Sciatic nerve (tissue), 2 donors: ENCODE measurements at places on chromosomes 6 and 20. TPM values are rescaled to one million over a fixed set of nuclear protein-coding genes. Genes with fewer than 3 reads are reported as not detected.

SLC12A5 gene
- 3.9 TPM for total RNA-seq

DNA sequence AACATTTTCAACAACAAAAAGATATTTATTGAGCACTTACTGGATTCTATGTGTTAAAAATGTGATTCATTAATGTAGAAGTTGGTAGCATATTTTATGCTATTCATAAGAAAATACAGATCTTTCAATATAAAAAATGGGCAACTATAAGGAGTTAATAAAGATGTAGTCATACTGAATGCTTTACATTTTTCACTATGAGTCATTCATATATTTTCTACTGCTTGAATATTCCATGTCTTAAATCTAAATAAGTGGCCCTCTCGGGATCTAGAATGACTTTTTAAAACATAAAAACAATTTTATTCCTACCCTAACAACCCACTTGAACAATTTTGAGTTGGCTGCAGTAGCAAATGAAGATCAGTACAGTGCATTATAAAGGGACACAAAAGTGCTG lies 362.1 kb downstream of the PHF3 start:
- DNase-seq = no peak

DNA sequence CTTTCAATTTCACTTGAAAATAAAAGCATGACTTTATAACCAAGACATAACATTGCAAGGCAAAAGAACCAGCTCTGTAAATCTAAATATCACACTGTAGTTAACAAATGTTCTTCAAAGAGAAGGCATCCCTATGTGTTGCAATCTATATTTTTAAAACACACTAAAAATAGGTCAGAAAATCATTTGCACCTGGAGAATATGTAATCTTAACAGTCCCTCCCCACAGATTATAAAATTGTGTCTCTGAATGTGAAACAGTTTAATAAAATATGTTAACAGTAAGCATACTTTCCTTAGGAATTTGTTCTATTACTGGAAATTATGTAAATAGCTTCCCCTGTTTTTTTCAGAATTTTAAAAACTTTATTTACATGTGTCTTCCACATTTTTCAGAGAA lies 351.9 kb downstream of the COL12A1 start:
- no peak for DNase-seq

- DNase-seq = no peak
These were observed 65.4 kb downstream of the OR2J2 start for GRCh38 chr6:29236060-29236459.

- DNase-seq = peak; percentile 58
These were observed 1.1 kb upstream of the SAMD5 start for GRCh38 chr6:147507162-147508041.

SRSF12 gene
- 2.0 TPM for total RNA-seq

GRCh38 chr6:133114973-133115372 lies 126.2 kb upstream of the EYA4 start:
- DNase-seq = no peak

- no peak for DNase-seq
These were observed 1144.5 kb downstream of the HACE1 start for GRCh38 chr6:103715269-103715668.

DNA sequence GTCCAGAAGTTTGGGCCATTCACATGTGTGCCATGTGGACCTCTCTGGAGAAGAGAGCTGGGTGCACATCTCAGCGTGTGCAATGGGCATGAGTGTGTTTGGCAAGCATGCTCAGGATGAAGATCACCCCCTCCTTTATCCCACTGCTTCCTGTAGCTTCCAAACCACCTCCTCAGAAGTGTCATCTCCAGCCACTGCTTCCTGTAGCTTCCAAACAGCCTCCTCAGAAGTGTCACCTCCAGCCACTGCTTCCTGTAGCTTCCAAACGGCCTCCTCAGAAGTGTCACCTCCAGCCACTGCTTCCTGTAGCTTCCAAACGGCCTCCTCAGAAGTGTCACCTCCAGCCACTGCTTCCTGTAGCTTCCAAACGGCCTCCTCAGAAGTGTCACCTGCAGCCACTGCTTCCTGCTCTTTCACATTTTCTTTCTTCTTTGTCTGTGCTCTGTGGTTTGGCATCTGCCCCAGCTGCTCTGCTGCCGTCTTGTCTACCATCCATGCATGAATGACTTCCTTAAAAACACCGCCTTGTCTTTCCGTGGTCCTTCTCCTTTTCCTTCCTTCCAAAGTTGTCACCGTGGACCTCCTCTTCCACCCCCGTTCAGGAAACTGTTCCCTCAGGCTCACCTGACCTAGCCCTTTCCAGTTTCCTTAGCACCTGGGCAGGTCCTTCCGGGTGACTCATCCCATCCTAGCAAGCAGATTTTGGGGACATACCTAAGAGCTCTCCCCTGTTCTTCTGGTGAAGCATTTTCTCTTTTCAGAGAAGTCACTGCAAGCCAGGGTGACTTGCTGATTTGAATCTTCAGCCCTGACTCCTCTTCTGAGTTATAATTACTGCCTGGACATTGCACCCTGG lies 43.5 kb upstream of the TIAM2 start:
- no peak for DNase-seq

- no peak for DNase-seq
These were observed 4.5 kb upstream of the RAMACL start for GRCh38 chr6:166591026-166591425.

DNA sequence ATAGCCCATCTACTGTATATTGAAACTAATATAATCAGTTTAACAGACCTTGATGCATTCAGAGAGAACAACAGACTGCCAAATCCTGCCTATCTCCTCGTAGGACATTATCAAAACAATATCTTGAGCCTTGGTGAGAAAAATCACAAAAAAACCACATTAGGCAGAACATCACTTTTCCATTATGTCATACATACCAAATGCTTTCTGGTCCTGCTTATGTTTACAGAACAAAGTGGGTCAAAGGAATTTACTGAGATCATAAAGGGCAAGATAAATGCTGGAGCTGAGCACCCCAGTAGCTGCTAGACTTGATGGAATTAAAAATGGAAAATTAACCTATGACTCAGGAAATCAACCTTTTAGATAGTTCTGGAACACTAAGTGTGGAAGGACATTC lies 195.3 kb upstream of the KCNK16 start:
- DNase-seq = no peak

- DNase-seq = no peak
These were observed 86.4 kb downstream of the LY86 start for GRCh38 chr6:6674872-6675271.

SLPI gene
- 95.5 TPM for total RNA-seq

DNA sequence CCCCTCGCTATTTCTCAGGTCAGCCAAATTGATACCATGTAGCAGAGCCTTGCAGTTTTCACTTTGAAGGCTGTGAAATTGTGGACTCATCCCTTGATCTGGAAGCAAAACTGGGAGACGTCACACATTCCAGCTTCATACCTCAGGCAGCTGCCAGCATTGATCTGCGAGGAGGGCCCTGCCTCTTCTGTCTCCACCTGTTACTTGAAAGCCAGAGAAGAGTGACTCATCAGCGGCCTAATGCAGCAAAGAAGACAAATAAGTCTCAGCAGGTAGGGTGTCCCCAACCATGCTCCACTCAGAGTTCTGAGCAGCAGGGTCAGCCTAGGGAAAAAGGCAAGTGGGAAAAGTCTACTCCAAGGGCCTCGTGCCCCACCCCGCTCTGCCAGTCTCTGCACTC lies 69.4 kb upstream of the BMP2 start:
- DNase-seq = no peak

SDC4 gene
- total RNA-seq = 77.7 TPM

DNA sequence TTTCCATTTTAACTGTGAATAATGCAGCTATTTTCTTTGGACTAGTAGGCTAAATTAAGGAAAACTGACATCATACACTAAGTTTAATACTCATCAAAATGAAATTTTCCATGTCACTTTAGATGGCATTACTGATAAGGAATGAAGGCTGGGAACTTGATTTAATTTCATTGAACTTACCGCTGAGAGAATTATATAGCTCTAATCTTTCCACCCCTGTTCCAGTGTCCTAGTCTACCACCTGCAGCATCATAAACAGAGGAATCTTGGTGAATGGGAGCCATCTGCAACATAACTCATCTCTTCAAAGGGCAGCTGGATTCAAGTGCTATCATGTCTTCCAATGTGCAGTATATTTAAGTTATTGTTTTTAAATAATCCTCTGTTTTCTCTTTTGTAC lies 1395.2 kb downstream of the EPHA7 start:
- DNase-seq = no peak

DNA sequence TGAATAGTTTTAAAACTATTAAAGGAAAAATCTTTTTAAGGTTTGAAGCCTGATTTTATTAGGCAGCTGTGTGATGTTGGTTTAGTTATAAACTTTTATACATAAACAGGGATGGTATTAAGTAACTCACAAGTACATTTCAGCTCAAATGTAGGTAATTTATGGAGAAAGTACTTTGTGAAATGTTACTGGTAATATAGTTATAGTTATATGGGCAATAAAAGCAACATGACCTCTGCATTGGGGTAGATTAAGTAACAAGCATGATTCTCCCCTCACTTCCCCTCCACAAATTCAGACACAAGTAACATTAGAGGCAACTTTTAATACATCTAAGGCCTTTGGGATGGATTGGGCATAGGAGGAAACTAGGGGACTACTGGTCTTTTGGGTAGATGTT lies 154.3 kb upstream of the ID4 start:
- DNase-seq = no peak

GRCh38 chr6:140779341-140779740 lies 1353.4 kb upstream of the GJE1 start:
- DNase-seq = no peak

THEMIS gene
- total RNA-seq = 1.3 TPM

DNA sequence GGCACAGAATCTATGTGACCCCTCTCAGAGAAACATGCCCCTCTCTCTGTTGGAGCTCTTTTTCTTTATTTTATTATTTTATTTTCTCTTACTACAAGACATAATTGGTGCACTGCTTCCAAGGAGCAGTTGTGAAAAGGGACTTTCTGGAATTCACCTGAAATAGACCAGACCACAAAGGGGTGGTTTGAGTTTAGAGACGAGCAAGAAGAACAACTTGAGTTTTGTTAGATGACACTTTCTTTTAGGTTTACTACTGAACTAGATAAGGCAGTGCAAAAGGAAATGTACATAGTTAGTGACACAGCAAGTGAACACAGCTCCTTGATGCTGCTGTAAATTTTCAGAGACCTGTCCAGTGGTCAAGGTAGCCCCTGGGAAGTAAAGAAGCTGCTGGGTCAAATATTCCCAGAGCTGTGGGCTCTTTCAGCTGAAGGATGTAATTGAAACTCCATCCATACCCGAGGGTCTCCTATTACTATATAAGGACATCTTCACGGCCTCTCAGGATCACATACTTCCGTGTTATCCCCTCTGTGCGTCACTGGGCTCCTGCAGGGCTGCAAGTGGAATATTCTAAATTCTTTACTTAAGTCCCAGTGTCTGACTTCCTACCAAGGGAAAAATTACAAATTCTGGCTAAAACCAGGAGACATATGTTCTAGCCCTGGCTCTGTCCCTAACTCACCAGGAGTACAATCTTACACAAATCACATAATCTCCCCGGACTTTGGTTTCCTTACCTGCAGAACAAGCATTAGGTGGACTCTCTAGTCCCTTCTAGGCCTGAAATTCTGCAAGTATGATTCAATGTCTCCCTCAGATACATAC lies 69.1 kb upstream of the ADTRP start:
- no peak for DNase-seq

DNA sequence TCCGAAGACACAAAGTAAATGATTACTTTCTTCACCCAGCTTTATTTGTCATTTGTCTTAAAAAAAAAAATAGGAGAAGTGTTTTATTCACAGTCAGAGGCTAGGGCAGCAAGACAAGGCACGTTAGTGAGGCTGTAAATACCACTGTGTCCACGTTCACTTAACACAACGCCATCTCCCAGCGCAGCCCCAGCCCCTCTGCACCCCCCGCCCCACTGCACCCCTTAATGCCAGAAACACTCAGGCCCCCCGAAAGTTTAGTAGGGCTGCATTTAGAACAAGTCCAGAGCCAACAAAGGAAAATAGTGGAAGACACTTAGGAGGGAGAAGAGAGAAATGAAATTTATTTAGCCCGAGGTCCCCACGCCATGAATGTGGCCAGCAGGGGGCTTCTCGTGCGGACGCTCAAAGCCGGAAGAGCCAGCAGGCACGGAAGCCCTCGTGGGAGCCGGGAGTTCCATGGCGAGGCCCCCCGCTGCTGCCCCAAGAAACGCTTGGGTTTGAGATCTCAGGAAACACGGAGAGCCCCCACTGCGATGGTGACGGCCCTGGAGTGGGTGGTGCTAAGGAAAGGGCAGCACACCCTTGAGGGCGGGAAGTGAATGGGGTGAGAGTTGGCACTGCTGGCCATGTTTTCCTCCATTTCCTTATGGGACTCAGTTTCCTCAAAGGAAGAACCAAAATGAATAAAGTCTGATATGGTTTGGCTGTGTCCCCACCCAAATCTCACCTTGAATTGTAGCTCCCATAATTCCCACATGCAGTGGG lies 50.2 kb downstream of the IYD start:
- DNase-seq = peak; percentile 85

GRCh38 chr6:159074120-159074684 lies 29.4 kb upstream of the TAGAP start:
- DNase-seq = no peak

DNA sequence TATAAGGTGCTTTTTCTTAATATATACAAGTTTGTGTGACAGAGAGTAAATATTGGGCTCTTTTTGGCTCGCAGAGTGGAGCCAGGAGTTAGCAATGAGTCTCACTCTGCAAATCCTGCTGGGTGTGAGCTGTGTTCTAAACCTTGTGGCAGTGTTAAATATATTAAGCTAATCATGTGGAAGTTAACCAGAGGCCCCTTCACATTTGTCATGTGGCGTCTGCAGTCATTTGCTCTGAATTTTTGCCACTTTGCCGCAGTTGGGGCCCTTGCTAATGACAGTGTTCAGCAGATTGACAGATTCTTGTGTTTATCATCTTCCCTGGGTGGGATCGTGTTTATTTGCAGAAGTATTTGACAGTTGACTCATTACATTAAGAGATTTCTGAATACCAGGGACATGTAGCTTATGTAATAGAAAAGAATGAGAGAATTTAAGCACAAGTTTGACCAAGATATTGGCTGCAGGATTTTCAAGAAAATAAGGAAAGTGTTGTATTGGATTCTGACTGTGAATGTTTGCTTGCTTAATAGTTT lies 37.9 kb downstream of the SPATA2 start:
- no peak for DNase-seq

ADGRG6 gene
- 57.4 TPM for total RNA-seq

DNA sequence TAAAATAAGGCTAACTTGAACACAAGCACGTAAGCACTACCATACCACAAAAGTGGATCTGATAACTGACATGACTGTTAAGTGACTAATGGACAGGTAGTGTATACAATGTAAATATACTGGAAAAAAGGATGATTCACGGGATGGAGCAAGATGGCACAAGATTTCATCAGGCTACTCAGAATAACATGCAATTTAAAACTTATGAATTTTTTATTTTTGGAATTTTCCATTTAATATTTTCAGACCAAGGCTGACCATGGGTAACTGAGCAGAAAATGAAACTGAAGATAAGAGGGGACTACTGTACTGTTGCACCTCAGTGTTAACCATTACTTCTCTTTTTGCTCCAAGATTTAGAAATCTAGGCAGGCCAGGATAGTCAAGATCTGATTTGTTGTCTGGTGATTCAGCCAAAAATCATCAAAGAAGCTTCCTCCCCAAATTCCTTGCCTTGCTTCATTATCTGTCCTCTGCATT lies 45.4 kb downstream of the TPBG start:
- no peak for DNase-seq

PLN gene
- 10.6 TPM for total RNA-seq
